ENCODE measurements at places on chromosomes 7 and 10. TPM values are rescaled to one million over a fixed set of nuclear protein-coding genes. Genes with fewer than 3 reads are reported as not detected.

DNA sequence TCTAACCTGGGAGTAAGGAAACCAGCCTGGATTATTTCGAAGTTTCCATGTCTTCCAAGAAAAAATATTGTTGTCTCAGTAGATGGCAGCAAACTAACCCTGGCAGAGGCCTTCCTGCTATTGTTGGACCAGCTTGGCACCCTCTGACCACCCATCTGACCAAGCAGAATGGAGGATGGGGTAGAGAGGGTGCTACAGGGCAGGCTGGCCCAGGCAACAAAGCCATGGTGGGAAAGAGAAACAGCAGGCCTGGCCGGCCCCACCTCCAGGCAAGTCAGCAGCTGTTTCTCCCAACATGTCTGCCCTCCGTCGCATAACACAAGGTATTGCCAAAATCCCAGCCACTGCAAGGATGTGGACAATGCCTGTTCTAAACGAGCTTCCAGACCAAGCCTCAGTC lies 95.0 kb downstream of the FAM53B start:
- no peak for DNase-seq

GRCh38 chr7:155647302-155647701 lies 2.8 kb downstream of the RBM33 start:
- no peak for DNase-seq

- no peak for DNase-seq
Measured at GRCh38 chr10:103838862-103839518, 16.4 kb downstream of the SH3PXD2A start.

DNA sequence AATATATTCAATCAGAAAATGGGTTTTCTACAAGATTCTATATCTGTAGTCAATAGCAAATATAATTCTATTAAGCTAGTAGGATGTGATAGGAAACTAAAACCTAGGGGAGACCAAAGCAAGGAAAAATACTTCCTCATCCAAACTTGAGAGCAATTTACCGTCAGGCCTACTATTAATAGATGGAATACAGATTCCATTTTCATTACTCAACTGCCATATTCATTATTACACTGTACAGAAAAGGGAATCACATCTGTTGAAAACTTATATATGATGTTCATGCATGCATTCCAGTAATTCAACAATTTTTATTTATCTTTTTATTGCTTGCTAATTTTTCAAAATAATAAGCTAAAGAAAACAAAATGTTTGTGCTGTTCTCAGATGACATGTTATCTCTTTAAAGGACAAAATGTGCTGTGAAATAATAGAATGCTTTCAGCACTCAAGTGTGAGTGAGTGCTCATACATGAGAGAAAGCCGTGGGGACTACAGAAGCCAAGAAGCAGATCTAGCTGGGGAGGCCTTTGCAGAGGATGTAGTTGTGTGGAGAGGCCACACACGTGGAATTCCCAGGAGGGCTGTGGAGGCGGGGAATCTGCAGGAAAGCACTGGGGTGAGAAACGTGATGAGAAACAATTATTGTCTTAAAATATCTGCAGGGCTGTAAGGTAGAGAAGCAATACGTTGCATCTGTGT lies 110.0 kb downstream of the EGFR start:
- DNase-seq = peak; percentile 86

DNA sequence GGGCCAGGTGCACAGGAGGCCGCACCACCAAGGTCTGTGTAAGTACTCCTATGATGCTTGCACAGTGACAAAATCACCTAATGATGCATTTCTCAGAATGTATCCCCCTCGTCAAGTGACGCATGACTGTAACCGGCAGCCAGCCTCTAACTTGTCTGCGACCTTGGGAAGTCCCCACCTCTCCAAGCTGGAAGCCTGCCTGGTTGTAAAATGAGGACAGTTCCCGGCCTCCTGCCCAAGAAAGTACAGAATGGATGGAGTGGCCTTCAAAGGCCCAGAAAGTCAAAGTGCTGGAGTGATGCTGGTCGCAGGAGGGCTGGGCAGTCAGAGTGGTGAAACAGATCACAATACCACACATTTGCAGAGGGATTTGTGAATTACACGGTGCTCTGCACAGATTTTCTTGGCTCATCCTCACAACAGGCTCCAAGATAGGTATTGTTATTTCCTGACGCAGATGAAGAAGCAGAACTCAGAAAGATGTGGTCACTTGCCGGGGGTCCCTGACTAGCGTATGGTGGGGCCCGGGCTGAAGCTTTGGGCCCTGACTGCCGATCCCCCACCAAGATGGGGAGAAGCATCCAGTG lies 22.8 kb downstream of the SPOCK2 start:
- DNase-seq = no peak

- DNase-seq = no peak
Measured at GRCh38 chr7:116231949-116232348, 21.6 kb downstream of the TES start.

DNA sequence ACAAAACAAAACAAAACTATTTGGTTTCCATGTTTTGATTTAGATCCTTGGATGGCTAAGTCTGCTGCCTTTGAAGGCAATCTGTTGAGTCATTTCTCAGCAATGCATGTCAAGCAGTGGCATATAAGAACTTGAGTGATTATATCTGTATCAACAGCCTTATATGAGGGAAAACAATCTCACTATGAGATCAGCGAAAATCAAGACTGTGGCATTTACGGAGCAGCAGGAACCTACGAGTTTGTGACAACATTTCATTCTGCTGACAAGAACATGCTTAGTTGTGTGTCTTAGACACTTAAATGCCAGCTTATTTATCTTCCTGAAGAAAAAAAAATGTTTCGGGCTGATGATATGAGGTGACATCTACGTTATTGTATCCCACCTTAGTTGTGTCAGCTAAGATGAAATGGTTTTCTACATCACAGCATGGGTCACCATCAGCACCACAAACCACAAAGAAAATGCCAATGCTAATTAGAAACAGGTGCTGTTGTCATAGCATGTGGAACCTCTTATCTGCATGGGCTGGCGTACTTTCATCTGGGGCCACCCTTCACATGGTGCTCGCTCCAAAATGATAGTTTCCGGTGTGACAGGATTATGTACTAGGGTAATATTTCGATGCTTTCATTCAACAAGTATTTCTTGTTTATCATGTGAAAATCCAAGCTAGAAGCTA lies 1085.5 kb downstream of the SORCS1 start:
- DNase-seq = no peak

- peak; percentile 74 for DNase-seq
Measured at GRCh38 chr7:108079648-108080591, 50.2 kb downstream of the LAMB4 start.

DNA sequence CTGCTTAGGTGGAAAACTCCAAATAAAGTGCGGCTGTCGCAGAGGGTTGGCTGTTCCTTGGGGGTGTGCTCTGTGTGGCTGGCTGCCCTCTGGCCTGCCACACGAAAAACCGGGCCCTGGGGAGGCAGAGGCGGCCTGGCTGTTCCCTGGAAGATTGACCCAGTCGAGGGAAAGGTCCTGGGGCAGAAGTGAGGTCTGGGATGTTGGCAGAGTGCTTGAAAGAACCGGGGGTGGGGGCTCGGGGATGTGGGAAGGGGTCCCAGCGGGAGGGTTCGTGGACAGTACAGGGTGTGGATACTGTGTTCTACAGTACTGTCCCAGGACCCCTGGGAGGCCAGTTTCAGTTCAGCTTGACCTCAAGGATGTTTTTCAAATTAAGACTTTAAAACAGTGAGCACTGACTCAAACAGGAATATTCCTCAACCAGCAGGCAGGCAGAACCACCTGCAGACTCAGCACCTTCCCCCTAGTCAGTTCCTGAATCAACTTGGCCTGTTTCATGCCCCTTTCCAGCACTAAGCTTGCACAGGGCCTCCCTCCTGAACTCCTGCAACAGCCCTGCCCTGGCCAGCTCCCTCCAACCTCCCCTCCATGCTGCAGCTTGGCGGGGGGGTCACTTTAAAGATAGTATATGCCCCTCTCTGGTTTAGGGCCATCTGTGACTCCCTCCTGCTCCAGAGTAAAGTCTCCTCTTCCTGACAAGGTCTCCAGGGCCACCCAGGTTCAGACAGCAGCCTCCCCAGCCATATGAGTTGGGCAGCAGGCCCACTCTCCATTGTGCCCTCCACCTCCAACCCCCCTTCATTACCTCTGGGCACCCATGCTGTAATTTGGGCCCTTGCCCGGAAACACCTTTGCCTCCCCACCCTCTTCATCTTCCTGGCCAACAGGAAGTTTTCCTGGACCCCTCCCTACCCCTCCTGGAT lies 3.2 kb upstream of the ATP6V1F start:
- DNase-seq = no peak

DNA sequence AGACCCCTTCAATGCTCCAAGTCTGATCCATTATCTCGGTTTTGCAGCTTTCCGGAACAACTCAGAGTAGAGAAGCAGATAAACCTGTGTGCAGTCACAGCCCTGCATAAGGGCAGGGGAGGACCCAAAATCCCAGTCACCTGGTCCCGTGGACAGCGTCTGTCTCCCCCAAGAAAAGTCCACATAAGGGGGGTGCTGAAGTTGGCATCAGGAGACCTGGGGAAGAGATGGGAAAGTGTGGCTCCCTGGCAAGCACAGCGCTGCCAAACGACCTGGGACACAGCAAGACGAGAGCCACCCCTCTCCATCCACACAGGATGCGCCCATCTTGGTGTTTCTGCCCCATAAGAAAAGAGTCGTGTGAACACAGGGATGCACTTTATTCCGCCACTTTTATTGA lies 27.9 kb downstream of the ASB13 start:
- DNase-seq = no peak

DNA sequence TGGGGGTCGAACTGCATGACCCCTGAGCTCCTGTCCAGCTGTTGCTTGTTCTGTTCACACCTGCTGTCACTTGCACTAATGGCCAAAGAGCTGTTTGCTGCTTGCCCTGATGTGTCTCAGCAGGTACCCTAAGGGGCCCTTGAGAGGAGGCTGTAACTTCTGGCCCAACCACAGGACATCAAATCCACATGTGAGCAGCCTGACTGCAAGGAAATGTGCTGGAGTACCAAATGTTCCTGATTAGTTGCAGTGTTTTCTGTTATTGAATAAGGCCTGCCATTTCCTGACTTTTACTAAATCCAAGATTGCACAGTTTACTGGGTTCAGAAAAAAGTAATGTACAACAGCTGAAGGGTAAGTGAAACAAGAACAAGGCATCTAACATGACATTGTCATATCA lies 91.7 kb upstream of the IL6 start:
- no peak for DNase-seq

DNA sequence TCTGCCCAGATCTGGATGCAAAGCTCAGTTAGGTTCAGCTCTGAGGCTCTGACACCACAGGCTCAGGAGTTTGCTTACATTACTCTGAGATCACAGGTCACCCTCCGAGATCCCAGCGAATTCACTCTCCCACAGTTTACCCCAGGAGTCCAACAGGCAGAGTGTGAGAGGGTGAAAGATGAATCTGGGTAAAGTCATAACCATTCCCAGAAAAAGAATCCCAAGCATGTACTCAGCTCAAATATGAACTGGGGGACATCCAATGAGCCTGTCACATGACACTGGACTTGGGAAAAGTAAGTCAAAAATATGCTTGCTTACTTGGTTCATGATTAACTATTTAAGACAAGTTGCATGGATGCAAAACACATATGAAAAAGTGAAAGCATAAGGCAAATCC lies 110.3 kb upstream of the ARID5B start:
- no peak for DNase-seq

DNA sequence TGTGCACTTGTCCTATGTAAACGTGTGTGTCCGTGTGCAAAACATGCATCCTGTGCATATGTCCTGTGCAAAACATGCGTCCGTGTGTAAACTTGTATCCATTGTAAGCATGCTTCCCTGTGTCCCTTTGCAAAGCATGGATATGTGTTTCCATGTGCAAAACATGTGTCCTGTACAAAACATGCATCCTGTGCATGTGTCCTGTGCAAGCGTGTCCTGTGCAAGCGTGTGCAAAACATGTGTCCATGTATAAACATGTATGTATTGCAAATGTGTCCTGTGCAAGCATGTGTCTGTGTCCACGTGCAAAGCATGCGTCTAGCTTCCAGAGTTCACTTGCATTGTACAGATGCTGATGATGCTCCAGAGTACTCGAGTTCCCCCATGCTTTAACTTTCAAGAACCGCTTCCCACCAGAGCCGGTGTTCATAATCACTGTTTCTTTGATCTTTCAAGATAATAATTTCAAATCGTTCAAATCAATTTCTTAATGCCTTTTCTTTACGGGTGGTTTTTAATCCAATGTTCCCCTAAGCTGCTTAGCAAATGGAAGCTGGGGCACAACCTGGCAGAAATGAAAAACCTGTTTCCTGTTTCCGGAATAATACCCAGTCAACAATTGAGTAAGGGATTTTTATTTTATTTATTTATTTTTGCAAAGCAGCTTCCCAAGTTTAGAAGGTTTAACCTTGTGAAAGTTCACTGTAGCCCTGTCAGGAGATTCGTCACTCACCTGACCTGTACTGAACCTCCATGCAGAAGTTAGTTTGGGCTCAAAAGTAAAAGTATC lies 641 bp upstream of the ASB13 start:
- DNase-seq = no peak

- DNase-seq = no peak
Measured at GRCh38 chr10:70540789-70541360, 61.7 kb downstream of the PRF1 start.

DNA sequence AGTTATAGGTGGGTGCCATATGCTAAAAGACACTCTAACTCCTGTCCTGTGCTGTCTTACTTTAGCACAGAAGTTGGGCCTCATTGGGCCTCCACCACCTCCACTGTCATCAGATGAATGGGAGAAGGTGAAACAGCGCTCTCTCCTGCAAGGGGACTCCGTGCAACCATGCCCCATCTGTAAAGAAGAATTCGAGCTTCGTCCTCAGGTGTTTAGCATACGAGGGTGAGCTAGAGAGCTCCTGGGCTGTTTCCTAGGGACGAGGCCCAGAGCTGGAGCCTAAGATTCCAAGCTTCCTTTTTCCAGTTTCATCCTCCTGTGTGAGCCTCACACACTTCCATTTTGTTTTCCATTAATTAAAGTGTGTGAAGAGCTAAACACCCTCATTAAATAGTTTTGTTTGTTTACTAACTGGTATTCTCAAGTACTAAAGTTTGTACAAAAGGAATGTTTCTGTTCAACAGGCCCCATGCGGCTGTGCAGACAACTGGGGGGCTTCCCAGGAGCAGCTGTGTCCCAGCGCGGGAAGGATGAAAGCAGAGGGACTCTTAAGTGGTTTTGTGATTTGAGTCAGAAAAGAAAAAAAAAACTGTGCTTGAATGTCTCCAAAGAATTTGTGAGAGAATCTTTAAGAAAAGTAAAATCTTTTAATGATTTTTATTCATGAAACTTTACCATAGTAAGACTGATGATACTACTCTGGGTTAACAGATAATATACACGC lies 14.1 kb downstream of the RNF32 start:
- no peak for DNase-seq

Gene SYCE1
- not detected for total RNA-seq

Gene FAM13C
- 0.03 TPM for total RNA-seq

Gene COL1A2
- total RNA-seq = 4,473 TPM

Gene CUBN
- total RNA-seq = 0.16 TPM

Gene TMEM225B
- 1.1 TPM for total RNA-seq

Gene GALNT17
- not detected for total RNA-seq

Gene ASAH2B
- 5.7 TPM for total RNA-seq

Gene GNAT3
- total RNA-seq = not detected

Gene SKAP2
- total RNA-seq = 16.4 TPM

Gene FOXI2
- total RNA-seq = not detected

Measured in SJSA1 (cell line).